ENCODE measurements at places on chromosomes 1 and 21. TPM values are rescaled to one million over a fixed set of nuclear protein-coding genes. Genes with fewer than 3 reads are reported as not detected.

Gene KCNE2
- not detected for total RNA-seq

Gene OR2L5
- not detected for total RNA-seq

Gene CCNL2
- 182 TPM for total RNA-seq

Gene OTUD7B
- total RNA-seq, result 21.1 TPM

Gene PLEKHN1
- total RNA-seq, result 0.88 TPM

Gene FOXO6
- 0.38 TPM for total RNA-seq

Gene LRRC53
- total RNA-seq, result not detected

Gene CCDC181
- total RNA-seq, result 0.78 TPM

Gene FPGT
- total RNA-seq, result 11.1 TPM

Gene PER3
- 3.6 TPM for total RNA-seq

Gene LCE1C
- total RNA-seq, result not detected

- H3K36me3 ChIP-seq, result no peaks in the 10 kb centered on the region
- no peak overlapping the region for H3K27ac ChIP-seq
- no peak for DNase-seq
- H3K4me1 ChIP-seq, result peaks cover 7% of the 10 kb centered on the region
These were observed 168.6 kb downstream of the TRIM33 start for GRCh38 chr1:114342376-114342775.

DNA sequence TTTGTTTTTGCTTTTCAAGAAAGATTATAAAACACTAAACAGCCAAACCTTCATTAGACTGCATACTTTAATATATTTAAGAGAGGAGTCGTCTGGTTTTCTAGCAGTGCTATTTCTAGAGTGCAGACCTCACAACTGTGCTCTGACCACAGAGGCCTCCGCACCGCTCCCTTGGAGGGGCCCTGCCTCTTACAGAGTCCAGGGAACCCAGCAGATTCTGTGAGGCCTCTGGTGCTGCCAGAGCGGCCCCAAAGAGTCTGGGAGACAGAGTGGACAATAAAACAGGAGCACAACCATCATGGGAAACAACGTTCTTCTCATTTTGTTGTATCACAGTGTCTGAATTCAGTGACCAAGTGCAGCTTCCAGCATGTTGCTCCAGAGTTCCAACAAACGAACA is 5.8 kb downstream of the ATP5PO start:
- no peak overlapping the region for H3K27ac ChIP-seq
- no peak overlapping the region for H3K4me3 ChIP-seq
- peaks cover 6% of the 10 kb centered on the region for H3K4me1 ChIP-seq
- no peak for DNase-seq
- peaks cover 29% of the 10 kb centered on the region for H3K36me3 ChIP-seq
- H3K27me3 ChIP-seq, result no peaks in the 10 kb centered on the region

GRCh38 chr21:29148530-29148929 is 18.1 kb downstream of the MAP3K7CL start:
- no peak overlapping the region for H3K27ac ChIP-seq
- no peak for DNase-seq
- peaks cover 35% of the 10 kb centered on the region for H3K4me1 ChIP-seq
- H3K36me3 ChIP-seq, result no peaks in the 10 kb centered on the region
- H3K4me3 ChIP-seq, result no peak overlapping the region

GRCh38 chr1:33384040-33384812 is 46.7 kb downstream of the PHC2 start:
- no peak overlapping the region for H3K4me3 ChIP-seq
- no peaks in the 10 kb centered on the region for H3K4me1 ChIP-seq
- DNase-seq, result peak; percentile 29
- H3K27me3 ChIP-seq, result no peaks in the 10 kb centered on the region

GRCh38 chr1:229114315-229114714 is 156.6 kb upstream of the RAB4A start:
- H3K27ac ChIP-seq, result no peak overlapping the region
- no peaks in the 10 kb centered on the region for H3K27me3 ChIP-seq
- H3K36me3 ChIP-seq, result no peaks in the 10 kb centered on the region

- DNase-seq, result no peak
- no peaks in the 10 kb centered on the region for H3K4me1 ChIP-seq
- no peak overlapping the region for H3K27ac ChIP-seq
- no peaks in the 10 kb centered on the region for H3K27me3 ChIP-seq
- H3K4me3 ChIP-seq, result no peak overlapping the region
- peaks cover 15% of the 10 kb centered on the region for H3K36me3 ChIP-seq
These were observed 11.0 kb downstream of the HYI start for GRCh38 chr1:43442756-43443155.

- peaks cover 40% of the 10 kb centered on the region for H3K4me1 ChIP-seq
- H3K27me3 ChIP-seq, result no peaks in the 10 kb centered on the region
- DNase-seq, result peak; percentile 96
- H3K4me3 ChIP-seq, result no peak overlapping the region
- no peaks in the 10 kb centered on the region for H3K36me3 ChIP-seq
These were observed 30.5 kb upstream of the LRIG2 start for GRCh38 chr1:113042285-113043143.

DNA sequence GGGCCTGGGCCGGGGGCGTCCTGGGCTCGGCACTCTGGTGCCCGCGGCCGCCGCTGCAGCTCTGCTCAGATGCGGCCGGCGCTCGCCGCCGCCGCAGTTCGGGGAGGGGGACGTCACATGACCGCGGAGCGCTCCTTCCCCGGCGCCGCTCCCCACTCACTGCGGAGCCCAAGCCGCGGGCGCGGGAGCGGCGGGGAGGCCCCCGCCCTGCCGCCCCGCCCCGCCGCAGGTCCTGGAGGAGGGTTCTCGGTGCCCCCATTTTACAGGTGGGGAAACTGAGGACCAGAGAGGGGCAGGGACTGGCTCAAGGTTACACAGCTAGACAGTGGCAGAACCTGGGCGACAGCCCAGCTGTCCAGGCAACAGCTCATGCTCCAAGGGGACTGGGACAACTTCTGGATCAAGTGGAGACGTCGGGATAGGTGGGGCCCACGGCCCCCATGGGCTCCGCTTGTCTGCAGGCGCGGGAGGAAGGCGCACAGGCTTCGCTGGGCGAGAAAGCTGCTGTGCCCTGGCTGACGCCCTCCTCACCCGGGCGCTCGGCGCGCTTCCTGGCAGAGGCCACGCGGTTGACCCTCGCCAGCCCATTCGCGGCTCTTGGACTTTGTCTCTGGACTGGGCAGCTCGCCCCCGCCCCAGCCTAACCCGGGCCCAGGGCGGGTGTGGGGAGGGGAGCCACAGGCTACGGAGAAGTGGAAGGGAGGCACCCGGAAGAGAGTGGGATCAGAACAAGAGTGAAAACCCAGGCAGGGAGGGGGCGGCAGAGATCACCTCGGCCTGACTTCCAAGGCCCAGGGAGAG is at the start of gene RAP1GAP:
Gene RAP1GAP, minus strand, starts transcription at position 100 of the 801 bp plus-strand sequence. CDS start 49,325 bp downstream, outside the sequence.
- peak; percentile 29 for DNase-seq
- H3K36me3 ChIP-seq, result no peaks in the 10 kb centered on the region
- peaks cover 12% of the 10 kb centered on the region for H3K4me1 ChIP-seq
- no peak within 1 kb of the TSS for H3K27ac ChIP-seq
- H3K4me3 ChIP-seq, result peak within 1 kb of the TSS; percentile 16

- H3K4me1 ChIP-seq, result peaks cover 24% of the 10 kb centered on the region
- no peaks in the 10 kb centered on the region for H3K27me3 ChIP-seq
- H3K36me3 ChIP-seq, result no peaks in the 10 kb centered on the region
- peak; percentile 42 for DNase-seq
These were observed 449 bp downstream of the EPS15 start for GRCh38 chr1:51518586-51519047.

GRCh38 chr1:200257235-200257634 is 152.6 kb downstream of the ZNF281 start:
- no peak for DNase-seq
- H3K4me1 ChIP-seq, result no peaks in the 10 kb centered on the region
- H3K4me3 ChIP-seq, result no peak overlapping the region
- no peak overlapping the region for H3K27ac ChIP-seq
- H3K27me3 ChIP-seq, result peaks cover 2% of the 10 kb centered on the region

DNA sequence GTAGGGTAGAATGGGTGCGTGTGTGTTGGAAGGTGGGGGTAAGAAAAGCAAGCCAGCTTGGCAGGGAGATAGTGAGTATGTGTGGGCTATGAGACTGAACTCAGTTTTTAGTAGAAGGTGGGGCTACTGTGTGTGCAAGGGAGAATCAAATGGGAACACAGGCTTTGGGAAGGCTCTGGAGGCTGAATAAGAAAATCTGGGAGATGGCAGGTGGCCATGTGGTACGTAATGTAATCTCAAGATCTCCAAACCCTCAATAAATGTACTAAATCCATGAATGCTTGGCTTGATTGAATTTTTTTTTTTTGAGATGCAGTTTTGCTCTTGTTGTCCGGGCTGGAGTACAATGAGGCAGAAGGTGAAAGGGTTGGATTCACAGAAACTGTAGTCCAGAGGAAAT is 3.5 kb upstream of the ZSCAN20 start:
- H3K36me3 ChIP-seq, result no peaks in the 10 kb centered on the region
- H3K27ac ChIP-seq, result no peak overlapping the region
- H3K4me1 ChIP-seq, result peaks cover 13% of the 10 kb centered on the region
- DNase-seq, result no peak
- no peak overlapping the region for H3K4me3 ChIP-seq

- DNase-seq, result no peak
- H3K4me3 ChIP-seq, result no peak overlapping the region
- H3K27ac ChIP-seq, result no peak overlapping the region
- peaks cover 3% of the 10 kb centered on the region for H3K27me3 ChIP-seq
- no peaks in the 10 kb centered on the region for H3K4me1 ChIP-seq
- no peaks in the 10 kb centered on the region for H3K36me3 ChIP-seq
These were observed 26.6 kb upstream of the EXO1 start for GRCh38 chr1:241821363-241821762.

DNA sequence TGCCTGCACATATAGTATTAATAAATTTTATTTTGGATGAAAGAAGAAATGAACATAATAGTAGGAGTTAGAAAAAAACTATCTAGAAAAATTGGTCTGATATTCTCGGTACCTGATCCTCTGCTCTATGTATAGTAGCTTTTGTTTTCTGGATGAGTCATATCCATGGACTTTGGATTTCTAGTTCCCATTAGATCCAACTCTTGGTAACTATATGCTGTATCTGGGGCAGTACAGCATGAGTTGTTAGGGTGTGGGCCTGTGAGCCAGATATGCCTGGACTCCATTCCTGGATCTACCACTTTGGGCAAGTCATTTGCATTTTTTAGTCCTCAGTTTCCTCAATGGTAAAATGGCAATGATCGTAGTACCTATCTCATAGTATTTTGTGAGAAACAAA is 372.2 kb upstream of the PKN2 start:
- no peaks in the 10 kb centered on the region for H3K36me3 ChIP-seq
- H3K4me3 ChIP-seq, result no peak overlapping the region
- H3K4me1 ChIP-seq, result no peaks in the 10 kb centered on the region
- H3K27me3 ChIP-seq, result no peaks in the 10 kb centered on the region
- H3K27ac ChIP-seq, result no peak overlapping the region

DNA sequence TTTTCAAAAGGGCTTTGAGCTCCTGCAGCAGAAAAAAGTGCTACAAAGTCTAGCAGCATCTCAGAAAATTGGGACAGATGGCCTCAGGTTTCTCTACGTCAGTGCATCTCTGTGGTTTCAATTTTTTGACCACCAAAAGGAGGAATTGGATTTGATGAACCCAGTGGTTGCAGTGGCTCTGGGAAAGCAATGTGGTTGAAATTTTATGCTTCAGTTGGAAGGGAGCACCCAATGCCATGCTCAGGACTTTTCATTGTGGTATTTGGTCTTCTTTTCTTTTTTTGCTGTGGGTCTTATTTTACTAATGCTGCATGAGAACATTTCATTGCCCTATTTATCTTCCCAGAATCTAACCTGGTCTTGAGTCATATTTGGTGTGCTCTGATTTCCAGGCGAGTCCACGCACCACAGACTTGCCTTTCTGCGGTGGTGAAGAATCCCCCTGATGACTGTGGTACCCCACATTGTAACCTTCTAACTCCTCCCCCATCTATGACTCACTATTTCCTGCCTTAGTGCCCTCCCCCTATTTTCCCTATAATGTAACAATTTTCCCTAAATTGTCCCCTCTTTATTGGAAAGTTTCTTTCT is 56.7 kb downstream of the S1PR1 start:
- H3K4me1 ChIP-seq, result peaks cover 47% of the 10 kb centered on the region
- H3K27ac ChIP-seq, result peak overlapping the region; percentile 28
- H3K4me3 ChIP-seq, result no peak overlapping the region
- no peaks in the 10 kb centered on the region for H3K36me3 ChIP-seq

GRCh38 chr1:225737161-225737560 is 40.5 kb upstream of the SRP9 start:
- peak; percentile 16 for DNase-seq
- H3K36me3 ChIP-seq, result no peaks in the 10 kb centered on the region
- H3K4me3 ChIP-seq, result no peak overlapping the region
- H3K27me3 ChIP-seq, result no peaks in the 10 kb centered on the region
- H3K4me1 ChIP-seq, result peaks cover 18% of the 10 kb centered on the region
- no peak overlapping the region for H3K27ac ChIP-seq

- H3K27ac ChIP-seq, result no peak overlapping the region
- H3K27me3 ChIP-seq, result no peaks in the 10 kb centered on the region
- no peaks in the 10 kb centered on the region for H3K4me1 ChIP-seq
- H3K36me3 ChIP-seq, result no peaks in the 10 kb centered on the region
- peak; percentile 57 for DNase-seq
- no peak overlapping the region for H3K4me3 ChIP-seq
These were observed 69.9 kb downstream of the TNFSF4 start for GRCh38 chr1:173137107-173137706.

GRCh38 chr1:109499661-109500536 is 6.0 kb downstream of the CYB561D1 start:
- no peak overlapping the region for H3K27ac ChIP-seq
- no peaks in the 10 kb centered on the region for H3K27me3 ChIP-seq
- no peak overlapping the region for H3K4me3 ChIP-seq
- peaks cover 7% of the 10 kb centered on the region for H3K36me3 ChIP-seq
- H3K4me1 ChIP-seq, result peaks cover 7% of the 10 kb centered on the region
